ENCODE measurements at places on chromosomes 4 and X.

DNA sequence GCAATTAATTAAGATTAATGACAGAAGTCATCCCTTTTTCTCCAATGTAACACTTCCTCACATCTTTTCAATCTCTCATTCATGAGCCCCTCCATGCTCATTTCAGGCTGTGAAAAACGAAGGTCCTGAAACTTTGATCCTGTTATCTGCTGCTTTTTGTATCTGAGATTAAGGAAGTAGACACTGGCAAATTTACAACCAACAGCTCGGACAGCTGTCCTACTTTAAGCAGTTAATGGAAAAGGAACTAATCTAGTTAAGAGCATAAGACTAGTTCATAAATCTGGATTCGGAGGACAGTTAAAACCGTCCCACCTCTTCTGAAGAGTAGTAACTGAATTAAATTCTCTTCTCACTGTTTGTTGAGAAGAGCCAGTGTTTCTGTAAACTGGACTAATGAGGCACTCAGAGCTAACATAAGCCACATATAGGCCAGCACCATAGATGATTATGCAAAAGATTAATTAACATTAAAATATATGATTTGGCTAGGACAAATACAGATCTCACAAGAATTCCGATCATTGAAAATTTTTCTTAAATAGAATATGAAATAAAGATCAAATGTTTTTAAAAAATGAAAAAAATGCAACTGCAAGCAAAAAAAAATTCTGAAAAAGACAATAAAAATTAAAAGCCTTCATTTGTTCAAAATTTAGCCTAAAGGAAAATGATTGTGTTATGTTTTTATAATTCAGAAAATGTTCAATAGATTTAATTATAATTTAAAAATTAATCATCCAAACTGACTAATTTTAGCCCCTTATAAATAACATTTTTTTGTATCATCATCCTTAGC is 114.4 kb downstream of the ANTXR2 start:
- no peak for DNase-seq

GRCh38 chr4:132982151-132982550 is 166.9 kb upstream of the PCDH10 start:
- no peak for DNase-seq

DNA sequence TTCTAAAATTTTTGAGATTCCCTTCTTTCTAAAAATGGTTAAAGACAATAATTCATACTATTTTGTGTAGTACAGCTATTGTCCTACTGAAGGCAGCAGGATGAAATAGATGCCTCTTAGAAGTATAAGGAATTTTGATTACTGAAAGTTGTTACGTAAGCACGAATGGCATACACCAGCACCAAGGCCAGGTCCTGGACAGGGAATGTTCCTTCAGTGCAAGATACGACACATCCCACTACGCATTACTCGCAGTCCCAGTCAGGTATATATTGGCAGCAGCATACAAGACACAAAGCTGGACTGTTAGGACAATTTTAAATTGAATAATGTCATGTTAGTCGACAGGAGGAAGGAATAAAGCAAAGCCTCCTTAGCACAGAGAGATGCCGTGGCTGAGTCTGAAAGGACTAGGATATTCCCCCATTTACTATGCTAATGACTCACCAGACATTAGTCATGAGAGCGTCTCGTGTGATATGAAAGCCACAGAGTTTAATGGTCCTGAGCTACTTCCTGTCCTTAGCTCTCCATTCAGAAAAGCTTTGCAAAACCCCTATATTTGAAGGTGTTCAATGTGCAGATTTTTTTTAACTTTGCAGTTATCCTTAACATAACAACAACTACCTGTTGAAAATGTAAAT is 504.3 kb downstream of the FAM133A start:
- no peak for DNase-seq

DNA sequence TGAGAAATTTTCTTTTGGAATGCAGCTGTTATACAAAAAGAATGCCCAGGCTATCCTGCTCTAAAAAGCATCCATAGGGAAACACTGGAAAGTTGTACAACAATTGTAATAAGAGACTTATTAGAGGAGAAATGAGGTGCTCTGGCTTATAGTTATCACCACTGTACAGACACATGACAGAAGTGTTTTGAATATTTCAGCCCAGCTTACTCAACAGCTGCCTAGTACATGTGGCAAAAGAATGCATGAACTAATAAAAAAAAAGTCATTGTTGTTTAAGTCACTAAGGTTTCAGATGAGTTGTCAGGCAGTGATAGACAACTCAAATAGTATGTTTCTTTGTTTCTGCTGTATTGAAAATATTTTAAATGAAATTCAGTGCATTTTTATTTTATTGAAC is 307.7 kb downstream of the GPM6A start:
- DNase-seq: no peak

- DNase-seq: no peak
Measured at GRCh38 chrX:78452356-78452755, 124.9 kb upstream of the CYSLTR1 start.

- DNase-seq: no peak
Measured at GRCh38 chr4:79763486-79764075, 309.4 kb downstream of the ANTXR2 start.

DNA sequence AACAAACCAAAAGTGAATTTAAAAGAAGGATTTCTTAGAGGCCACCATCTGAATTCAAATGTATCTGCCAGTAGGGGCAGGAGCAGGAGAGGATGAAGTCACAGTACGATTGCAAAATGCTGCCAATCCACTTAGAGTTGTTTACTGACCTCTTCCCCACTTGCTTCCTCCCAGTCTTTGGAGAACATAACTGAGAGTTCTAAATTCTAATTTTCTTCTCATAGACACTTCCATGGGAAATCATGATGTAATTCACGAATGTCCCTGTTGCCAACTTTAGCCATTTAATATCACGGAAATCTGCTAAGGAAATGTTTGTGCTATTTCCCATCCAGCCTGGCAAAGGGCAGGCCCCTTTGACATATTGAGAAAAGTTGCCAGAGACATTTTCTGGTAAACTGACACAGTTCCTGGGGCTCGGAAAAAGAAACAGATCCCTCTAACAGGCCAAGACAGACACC is 33.6 kb upstream of the NOCT start:
- no peak for DNase-seq

DNA sequence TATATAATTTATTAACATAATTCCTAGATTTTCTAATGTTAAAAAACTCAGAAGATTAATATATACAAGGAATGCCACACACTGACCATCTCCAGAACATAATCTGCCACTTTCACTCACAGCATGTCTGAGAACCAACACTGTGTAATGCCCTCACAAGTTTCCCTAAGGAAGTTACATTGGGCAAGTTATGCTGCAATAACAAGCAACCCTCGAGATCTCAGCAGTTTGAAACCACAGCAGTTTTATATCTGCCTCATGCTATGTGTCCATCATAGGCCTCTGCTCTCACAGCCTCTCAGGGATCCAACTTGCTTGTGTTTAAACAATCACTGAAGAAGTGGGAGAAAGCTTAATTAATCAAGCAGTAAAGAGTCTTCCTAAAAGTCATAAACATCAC is 250.0 kb upstream of the SLC7A11 start:
- DNase-seq: no peak

- no peak for DNase-seq
Measured at GRCh38 chrX:139692908-139693307, 15.1 kb downstream of the MCF2 start.

- no peak for DNase-seq
Measured at GRCh38 chrX:135543924-135544323, 23.5 kb downstream of the INTS6L start.

DNA sequence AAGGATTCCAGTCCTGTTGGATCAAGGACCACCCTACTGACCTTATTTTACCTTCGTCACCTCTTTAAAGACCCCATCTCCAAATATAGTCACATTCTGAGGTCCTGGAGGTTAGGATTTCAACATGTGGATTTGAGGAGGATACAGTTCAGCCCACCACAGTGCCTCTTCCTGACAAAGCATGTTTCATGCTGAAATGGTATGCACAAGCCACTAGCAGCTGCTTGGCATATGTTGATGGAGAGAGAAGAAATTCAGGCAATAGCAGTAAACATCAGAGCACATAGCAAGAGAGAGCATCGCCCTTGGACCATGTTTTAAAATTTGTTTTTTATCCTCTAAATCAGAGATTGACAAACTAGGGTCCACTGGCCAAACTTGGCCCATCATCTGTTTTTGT is 172.1 kb downstream of the PRKX start:
- DNase-seq: no peak

GRCh38 chr4:4430492-4431195 is 43.7 kb downstream of the NSG1 start:
- DNase-seq: no peak

DNA sequence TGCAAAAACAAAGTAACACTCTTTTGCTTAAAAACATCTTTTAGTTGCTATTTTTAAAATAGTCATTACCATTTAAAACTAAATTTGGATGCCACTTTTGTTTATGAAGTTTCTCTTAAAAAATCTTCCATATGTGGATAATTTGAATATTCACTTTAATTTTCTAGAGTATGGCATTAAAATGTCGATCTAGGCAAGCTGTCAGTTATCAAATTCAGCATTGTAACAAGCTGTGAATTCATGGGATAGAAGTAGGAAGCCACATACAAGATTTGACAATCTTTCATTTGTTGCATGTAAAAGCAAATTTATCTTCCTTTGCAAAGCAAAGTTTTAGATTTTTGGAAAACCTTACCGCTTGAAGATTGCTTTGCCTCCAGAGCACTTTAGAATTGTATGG is 191.5 kb downstream of the ARHGAP10 start:
- DNase-seq: no peak

GRCh38 chr4:137997496-137997895 is 244.7 kb downstream of the SLC7A11 start:
- no peak for DNase-seq

- no peak for DNase-seq
Measured at GRCh38 chr4:184433258-184433892, 41.0 kb downstream of the IRF2 start.

DNA sequence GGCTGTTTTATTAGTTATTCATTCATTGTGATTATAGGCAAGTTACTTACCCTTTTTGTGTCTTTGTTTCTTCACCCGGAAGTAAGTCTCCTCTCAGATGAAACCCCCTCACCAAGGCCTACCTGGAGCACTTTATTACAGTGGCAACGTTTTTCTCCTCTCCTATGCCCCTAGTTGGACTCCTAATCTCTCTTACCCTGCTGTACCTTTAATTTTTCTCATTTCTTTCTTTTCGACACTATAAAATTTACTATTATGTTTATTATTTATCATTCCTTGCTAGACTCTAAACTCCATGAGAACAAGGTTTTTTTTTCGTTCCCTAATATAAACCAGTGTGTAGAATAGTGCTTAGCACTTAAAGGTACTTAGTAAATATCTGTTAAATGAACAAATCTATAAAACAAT is 17.5 kb downstream of the STAP1 start:
- no peak for DNase-seq

- DNase-seq: no peak
Measured at GRCh38 chr4:95546866-95547714, 1.7 kb downstream of the UNC5C start.

DNA sequence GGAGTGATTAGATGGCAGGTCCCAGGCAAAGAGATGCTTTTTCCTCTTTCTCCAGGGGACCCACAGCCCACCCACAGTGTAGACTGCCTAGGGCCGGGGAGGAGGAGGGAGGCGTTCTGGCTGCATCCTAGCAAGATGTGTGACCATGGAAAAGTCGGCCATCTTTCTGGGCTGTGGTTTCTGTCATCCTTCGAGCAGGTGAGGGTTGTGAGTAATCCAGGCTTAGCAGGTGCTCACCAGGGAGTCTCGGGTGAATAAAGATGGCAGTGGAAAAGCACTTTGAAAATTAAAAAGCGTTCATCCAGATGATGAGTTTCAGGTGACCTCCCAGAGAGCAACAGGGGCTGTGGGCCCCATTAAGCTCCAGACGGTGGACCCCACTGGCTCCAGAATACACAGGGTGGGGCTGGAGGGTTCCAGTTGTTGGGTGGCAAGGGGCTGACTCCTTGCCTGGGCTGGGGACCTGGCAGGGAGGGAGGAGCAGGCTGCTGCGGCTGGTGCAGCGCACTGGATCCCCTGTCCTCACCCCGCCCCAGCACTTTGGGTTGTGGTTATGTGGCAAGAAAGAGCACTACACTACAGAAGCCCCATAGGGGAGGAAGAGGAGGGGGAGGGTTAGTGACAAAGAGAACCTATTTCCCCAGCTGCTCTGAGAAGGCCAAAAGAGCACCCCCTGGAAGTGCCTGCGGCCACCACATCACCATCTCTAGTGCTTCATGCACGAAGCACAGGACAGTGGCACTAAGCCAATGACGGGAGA is 23.7 kb downstream of the ELF4 start:
- DNase-seq: peak; percentile 39

GRCh38 chr4:36214735-36215485 is 29.4 kb downstream of the ARAP2 start:
- DNase-seq: no peak

DNA sequence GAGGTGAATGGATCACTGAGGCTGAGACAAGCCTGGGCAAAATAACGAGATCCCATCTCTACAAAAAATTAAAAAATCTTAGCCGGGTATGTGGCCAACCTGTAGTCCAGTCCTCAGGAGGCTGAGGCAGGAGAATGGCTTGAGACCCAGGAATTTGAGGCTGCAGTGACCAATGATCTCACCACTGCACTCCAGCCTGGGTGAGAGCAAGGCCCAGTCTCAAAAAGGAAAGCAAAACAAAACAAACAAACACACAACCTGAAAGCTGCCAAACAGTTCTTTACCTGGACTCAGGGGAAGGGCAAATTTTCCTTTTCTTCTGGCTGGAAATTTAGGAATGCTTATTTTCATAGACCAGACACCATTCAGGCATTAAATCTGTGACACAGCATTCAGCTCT is 163.1 kb upstream of the FAT1 start:
- no peak for DNase-seq

GRCh38 chr4:168659741-168660465 is 163.1 kb downstream of the PALLD start:
- no peak for DNase-seq

DNA sequence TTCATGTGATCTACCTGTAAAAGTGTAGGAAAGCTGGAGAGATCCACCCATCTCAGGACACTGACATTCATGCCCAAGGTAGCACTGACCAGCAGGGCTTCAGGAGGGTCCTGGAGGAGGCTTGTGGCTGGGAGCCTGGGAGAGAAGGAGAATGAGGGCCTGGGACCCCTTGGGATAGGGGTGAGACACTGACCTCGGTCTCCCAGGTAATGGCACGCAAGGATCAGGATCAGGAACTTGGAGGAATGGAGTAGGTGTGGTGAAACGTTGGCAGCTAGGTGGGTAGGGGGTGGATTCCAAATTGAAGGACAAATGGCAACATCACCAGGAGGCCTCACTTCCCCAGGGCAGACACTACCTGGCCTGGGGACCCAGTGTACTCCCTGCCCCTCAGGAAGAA is 12.4 kb upstream of the RGS12 start:
- DNase-seq: no peak

- no peak for DNase-seq
Measured at GRCh38 chrX:120677004-120677652, 47.3 kb upstream of the C1GALT1C1 start.

GRCh38 chr4:169096221-169096620 is 86.2 kb upstream of the CBR4 start:
- no peak for DNase-seq

DNA sequence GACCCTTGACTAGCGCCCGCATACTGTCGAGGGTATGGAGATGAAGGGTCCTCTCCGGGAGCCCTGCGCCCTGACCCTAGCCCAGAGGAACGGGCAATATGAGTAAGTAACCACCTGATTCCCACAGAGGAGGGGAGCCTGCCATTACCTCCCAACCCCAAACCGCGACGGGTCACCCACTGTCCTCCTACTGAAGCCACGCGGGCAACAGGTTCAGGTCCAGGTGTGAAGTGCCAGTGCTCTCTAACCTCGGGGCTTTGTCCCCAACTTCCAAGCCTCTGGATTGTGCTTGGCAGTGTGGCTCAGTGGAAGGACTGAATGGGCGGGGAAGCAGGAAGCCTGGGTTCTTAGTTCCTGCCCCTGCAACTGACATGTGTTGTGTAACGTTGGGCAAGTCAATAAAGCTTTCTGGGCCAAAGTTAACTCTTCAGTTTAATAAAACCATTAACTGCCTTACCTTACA is 694 bp downstream of the OCRL start:
- DNase-seq: no peak
